ENCODE measurements at places on chromosomes 4 and X.

DNA sequence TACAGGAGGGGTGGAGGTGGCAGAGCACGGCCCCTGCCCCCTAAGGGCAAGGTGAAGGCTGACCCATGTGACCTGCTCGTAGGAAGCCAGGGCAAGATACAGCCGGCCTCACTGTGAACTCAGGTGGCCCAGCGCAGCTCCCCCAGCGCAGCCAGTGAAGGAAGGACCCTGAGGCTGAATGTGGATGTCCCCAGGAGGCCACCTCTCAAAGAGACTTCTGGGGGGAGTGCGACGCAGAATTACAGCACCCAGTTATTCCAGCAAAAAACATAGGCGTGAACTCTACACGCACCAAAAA is 52.6 kb downstream of the ZFYVE28 start:
- DNase-seq: no peak

GRCh38 chrX:65575022-65575421 is 40.4 kb upstream of the LAS1L start:
- DNase-seq: no peak

GRCh38 chr4:138487670-138488069 is 245.5 kb upstream of the SLC7A11 start:
- DNase-seq: no peak

- DNase-seq: no peak
Observed at GRCh38 chr4:4947721-4948120, 71.5 kb downstream of the CYTL1 start.
